MV-4-11 (cell line): ENCODE measurements at places on chromosomes 2 and 18.

- DNase-seq, result peak; percentile 8
Measured at GRCh38 chr2:178193823-178194599, at the start of gene OSBPL6. OSBPL6 (plus strand) TSS chr2:178194512; CDS start chr2:178306185, 111,673 bp downstream.

DNA sequence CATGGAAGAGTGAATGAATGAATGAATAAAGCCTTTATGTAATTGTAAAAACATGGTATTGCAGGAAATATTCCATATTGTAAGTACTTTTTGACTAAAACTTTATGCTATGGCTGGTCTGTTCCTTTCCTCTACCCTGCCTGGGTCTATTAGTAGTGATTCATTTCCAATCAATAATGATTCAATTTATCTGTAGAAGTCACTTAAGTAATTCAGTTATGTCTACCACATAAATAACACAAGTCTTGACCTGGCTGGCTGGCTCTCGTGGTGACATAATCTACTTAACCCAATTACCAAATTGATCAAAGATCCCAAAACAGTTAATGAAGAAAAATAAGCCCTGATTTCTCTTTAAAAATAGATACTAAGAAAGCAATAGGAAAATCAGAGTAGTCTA, 7.8 kb upstream of the ARHGAP28 start:
- no peak for DNase-seq

- no peak for DNase-seq
Measured at GRCh38 chr2:201986463-201986735, 47.3 kb upstream of the FZD7 start.

GRCh38 chr2:180572346-180572745, 408.1 kb upstream of the UBE2E3 start:
- no peak for DNase-seq

- DNase-seq, result peak; percentile 71
Measured at GRCh38 chr2:10124538-10125045, 2.1 kb downstream of the RRM2 start.

- no peak for DNase-seq
Measured at GRCh38 chr18:9902832-9903231, 11.0 kb upstream of the VAPA start.

DNA sequence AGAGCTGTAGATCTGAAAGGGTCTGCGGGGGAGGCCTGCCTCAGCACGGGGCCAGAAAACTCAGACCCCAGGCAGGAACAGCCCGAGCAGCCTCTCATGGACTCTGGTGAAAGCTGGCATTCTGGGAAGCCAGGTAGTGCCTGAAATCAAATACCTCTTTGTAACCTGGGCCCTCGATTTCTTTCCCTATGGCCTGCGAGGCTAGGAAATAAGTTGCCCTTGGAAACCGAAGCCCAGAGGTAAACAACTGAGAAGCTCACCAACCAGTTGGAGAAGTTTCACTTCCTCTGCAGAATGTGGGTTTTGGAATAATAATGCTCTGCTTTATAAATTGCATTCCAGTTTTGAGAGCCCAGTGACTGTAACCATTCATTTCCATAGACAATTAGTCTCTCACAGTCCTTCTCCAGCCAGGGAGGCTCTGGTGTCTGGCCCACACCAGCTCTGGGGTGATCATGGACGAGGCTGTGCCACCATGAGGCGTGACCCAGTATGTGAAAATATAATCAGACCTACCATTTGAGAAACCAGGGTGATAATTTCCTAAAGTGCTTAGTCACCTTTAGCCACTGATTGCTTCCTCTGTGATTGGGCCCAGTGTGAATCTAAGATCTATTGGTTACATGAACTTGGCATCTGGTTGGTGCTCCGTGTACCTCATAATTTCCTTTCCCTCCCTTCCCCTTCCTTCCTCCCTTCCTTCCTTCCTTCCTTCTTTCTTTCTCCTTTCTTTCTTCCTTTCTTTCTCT, 133.1 kb upstream of the PELI1 start:
- DNase-seq, result peak; percentile 75

DNA sequence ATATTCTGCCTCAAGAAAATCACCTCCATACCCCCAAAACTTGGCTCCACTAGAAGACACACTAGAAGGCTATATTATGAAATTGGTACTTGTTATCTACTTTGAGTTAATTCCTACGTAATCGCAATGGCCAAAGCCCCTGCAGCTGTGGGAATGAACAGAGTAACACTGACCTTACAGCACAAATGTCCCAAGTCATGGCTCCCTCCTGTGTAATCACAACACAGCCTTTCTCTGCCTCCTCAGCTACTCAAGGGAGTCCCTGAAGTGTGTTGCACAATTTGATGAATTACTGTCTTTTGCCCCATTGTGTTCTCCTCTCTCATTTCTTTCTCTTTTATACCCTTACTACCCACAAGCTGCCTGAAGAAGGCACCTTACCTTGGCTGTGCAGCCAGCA, 375.2 kb downstream of the ARHGAP15 start:
- no peak for DNase-seq

- no peak for DNase-seq
Measured at GRCh38 chr2:191691898-191692297, 14.0 kb downstream of the NABP1 start.

DNA sequence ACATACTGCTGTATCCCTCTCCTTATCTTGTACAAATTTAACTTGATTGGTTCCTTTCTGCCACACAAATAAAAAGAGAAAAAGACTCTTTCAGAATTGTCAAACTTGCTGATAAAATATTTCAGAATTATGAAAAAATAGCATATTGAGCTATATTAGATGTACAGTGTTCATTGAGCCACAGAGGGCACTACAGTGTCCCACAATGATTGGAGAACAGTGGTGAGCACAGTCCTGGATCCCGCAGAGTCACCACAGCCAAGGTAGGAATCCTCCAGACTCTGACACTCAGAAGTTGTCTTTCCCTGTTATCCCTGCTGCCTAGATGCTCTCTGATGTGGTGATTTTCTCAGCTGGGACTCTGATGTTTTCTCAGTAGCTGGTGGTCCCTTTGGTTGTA, 1281.3 kb upstream of the ZEB2 start:
- no peak for DNase-seq

- no peak for DNase-seq
Measured at GRCh38 chr2:60234274-60234986, 319.0 kb downstream of the BCL11A start.

GRCh38 chr18:48514786-48515185, 24.0 kb upstream of the CTIF start:
- DNase-seq, result peak; percentile 9

DNA sequence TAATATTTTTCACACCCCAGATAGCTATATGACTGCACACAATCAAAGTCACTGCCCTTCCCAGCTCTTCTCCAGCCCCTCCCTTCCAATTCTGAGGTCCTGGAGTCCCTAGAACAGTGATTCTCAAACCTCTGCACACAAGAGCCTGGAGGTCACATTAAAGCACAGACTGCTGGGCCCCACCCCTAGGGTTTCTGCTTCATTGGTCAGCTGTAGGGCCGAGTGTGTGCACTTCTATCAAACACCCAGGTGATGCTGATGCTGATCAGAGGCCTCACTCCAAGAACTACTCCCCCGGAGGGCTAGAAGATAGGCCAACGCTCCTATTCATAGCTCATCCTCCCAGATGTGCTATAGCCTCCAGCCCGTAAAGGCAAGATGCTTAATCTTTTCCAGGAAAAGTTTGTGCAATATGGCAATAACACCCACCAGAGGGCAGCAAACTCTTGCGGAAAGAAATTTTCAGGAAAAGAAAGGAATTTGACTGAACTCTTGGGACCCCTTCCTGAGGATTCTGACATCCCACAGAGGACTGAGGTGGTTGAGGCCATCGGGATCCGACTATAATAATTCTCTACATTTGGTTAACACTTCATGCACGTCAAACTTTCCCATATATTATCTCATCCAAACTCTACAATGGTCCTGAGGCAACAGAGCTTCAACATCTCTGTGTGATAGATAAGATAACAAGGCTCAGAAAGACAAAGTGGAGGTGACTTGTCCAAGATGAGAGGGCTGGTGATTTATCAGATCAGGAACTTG, 194.2 kb upstream of the PKDCC start:
- peak; percentile 31 for DNase-seq

- no peak for DNase-seq
Measured at GRCh38 chr2:200640176-200640575, 54.4 kb downstream of the AOX1 start.

DNA sequence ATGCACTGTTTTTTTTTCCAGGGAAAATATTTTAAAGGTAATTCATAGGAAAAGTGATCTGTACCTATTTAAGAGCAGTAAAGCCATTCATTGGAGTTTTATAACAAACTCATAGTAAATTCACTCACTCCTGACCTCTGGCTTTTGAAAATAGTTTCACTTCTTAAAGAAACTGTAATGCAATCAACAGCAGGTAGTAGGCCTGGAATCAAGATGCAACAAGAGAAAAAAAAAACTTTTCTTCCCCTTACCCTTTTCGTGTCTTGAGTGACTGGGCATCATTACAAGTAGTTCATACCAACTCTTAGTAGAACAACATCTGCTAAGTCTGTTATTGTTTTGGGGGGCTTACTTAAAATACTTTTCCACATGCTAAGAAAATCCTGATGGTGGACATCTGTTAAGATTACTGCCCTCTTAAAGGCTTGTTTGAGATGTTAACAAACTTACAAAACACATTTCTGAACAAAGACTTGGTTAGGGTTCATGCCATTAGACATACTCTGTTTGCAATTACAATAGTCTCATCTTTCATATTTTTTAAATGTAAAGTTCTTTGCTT, 164.1 kb upstream of the FOSL2 start:
- peak; percentile 8 for DNase-seq

DNA sequence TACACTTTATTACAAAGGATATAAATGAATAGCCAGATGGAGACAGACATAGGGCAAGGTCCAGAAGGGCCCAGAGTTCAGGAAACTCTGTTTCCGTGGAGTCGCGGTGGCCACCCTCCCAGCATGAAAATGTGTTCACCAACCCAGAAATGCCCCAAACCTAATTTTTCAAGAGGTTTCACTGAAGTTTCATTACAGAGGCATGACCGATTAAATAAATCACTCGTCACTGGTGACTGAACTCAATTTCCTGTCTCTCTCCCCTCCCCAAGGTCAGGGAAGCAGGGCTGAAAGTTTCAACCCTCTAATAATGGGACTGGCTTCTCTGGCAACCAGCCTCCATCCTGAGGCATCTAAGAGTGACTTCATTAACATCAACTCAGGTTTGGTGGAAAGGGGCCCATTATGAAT, 22.4 kb downstream of the USP40 start:
- no peak for DNase-seq

DNA sequence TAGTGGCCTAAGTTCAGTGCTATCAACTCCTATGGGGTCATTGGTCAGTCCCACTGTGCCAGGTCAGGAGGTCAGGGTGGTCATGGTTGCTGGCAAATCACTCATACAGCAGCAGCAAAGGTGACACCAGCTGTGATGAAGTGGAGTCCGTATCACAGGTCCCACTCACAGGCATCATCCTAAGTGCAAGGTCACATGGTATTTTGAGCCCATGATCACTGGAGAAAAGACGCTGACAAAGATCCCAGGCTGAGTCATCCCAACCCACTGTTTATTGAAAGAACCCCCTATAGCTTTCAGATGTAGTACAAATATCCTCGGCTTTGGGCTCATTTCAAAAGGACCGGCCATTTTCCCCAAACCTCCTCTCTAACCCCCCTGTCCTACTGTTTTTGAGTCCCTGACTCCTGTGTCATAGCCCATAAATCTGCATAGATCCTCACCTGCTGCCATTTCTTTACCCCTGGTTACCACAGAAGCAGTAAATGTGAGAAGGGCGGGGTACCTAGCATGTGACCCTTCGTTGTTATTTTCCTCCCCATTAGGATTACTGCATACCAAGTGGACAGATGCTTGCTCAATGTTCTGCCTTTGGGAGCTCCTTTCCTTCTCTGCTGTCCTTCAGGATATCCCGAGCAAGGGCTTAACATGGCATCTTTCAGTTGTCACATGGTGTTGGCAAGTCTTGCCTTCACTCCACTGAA, 107.7 kb downstream of the COL6A3 start:
- no peak for DNase-seq

DNA sequence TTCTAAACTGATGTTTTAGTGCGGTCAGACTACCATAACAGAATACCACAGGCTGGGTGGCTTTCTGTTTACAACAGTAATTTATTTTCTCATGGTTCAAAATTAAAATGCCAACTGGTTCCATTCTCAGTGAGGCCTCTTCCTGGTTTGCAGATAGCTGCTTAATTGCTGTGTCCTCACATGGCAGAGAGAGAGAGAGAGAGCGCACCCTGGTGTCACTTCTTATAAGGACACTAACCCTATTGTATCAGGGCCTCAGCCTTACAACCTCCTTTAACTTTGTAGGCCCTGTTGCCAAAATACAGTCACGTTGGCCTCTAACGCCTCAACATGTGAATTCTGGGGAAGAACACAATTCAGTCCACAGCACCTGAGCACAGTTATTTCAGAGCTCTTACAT, 37.5 kb upstream of the ZNF385B start:
- peak; percentile 61 for DNase-seq

DNA sequence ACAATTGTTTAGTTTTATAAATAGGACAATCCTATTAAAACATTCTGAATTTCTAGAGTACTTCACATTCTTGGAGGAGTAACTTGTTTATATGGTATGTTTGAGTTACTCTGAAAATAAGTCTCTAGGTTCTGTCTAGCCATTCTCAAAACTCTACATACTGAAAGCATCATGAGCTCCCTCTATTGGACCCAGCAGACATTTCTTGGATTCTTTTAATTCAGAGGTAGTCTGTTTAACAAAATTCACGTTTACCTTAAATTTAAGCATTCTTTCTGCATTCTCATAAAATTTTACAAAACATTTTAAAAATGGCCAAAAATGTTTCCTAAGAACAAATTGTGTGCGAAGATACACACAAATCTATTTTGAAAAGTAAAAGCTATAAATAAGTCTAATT, 15.3 kb downstream of the SP9 start:
- no peak for DNase-seq

- peak; percentile 37 for DNase-seq
Measured at GRCh38 chr18:26621161-26622026, 73.0 kb upstream of the KCTD1 start.
